Activated T-cell treated with anti-CD3 and anti-CD28 coated beads, Interleukin-2, amount 50 U/mL, for 1 hour (primary cell): ENCODE measurements at places on chromosomes 16 and 17.

DNA sequence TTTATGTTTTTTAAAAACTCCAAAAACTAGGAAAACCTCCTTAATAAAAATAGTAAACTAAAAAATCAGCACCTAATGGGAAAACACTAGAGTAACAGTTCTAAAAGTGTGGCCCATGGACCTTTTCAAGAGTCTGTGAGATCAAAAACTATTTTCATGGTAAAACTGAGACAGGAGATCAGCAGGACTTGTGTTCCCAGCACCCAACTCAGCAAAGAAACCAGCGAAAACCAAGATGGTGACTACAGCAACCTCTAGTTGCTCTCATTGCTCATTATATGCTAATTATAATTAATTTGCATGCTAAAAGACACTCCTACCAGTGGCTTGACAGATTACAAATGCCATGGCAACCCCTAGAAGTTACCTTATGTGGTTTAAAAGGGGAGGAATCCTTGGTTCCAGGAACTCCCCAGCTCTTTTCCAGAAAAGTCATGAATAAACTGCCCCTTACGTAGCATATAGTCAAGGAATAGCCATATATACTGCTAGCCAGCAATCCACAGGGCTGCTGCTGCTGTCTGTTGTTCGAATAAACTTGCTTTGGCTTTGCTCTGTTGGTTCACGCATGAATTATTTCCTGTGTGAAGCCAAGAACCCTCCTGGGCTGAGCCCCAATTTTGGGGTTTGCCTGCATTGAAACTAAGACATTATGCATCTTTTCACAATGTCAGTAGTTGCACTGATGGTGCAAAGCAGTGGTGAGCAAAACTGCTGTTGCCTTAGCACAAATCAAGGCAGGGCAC lies 12.4 kb downstream of the CMTR2 start:
- DNase-seq: no peak

GRCh38 chr16:10566613-10567012 lies 13.8 kb downstream of the EMP2 start:
- DNase-seq: no peak

DNA sequence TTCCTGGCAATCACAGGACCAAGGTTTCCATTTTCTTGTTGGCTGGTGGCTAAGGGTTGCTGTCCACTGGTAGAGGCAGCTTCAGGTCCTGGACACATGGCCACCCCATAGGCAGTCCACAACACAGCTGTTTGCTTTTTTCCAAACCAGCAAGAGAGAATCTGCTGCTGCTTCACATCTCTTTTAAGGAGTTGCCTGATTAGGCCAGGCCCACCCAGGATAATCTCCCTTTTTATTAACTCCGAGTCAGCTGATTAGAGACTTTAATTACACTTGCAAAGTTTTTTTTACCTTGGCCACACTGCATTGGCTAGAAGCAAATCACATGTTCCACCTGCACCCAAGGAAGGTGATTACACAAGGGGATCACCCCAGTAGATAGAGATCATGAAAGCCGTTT lies 106.6 kb upstream of the IRX6 start:
- DNase-seq: no peak

GRCh38 chr16:21199607-21200218 lies 11.7 kb downstream of the ZP2 start:
- DNase-seq: no peak

DNA sequence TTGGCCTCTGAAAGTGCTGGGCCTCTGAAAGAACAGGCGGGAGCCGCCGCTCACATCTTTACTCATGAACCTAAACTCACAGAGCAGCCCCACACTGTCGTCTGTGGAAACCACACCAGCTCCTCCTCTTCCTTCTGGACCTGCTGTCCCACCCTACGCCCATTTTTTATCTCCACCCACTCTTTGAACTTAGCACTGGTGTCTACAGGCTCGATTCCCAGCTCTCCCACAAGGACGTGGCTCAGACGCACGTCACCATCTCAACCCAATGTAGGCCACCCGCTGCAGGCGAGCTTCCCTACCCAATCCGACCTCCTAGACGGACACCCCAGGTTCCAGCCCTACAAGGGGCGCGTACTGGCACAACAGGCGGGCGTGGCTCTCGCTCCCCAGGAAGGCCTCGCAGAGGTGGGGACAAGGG lies 62.2 kb downstream of the NXN start:
- no peak for DNase-seq

GRCh38 chr16:28524681-28525171 lies 14.0 kb downstream of the NUPR1 start:
- DNase-seq: no peak

DNA sequence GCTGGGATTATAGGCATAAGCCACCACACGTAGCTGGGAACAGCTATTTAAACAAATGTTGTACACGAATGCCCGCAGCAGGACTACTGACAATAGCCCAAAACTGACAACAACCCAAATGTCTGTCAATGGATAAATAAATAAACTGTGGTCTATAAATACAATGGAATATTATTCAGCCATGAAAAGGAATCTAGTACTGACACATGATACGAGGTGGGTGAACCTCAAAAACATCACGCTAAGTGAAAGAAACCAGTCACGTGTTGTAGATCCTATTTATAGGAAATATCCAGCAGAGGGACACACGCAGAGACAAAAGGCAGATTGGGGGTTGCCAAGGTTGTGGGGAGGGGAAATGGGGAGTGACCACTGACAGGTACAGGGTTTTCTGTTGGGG lies 390.0 kb upstream of the TNRC6C start:
- no peak for DNase-seq

DNA sequence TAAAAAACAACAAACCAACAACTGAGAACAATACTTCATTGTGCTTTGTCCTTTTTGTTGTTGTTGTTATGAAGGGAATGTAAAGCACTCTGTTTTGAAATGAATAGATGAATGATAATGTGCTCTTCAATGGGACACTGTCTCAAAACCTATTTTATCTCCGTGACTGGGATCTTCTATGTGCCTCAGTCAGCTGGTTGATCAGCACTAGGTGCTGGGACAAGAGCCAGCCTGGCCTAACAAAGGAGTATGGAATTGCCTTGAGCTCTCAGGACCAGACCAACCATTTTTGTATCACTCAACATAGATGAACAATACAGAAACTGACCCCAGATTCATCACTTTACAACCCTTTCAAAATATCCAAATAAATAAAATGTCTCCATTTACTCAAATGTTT lies 440.2 kb downstream of the KCNJ2 start:
- DNase-seq: no peak
